ENCODE measurements at places on chromosomes 2 and 18.

DNA sequence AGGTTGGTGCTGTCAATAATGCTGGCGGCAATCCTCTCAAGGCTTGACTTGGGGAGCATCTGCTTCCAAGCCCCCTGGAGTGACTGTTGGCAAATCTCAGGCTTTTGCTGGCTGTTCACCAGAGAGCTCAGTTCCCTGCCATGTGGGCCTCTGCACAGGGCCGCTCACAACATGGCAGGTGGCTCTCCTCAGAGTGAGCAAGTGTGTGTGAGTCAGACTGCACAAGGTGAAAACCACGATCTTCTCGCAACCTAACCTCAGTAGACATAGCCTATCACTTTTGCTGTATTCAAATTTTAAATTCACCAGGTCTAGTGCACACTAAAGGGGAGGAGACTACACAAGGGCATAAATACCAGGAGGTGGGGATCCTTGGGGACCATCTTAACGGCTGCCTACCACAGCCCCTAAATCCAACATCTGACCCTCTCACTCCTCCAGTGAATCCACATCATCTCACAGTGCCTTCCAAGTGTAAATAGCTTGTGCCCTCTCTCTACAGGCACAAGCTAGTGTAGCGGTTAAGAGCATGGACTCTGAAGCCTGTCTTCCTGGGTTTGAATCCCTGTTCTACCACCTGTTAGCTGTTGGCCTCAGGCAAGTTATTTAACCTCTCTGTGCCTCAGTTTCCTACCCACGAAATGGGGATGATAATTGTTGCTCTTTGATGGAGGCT, 187.7 kb upstream of the CXCR4 start:
- DNase-seq: peak; percentile 24

- DNase-seq: no peak
These were observed 152.6 kb upstream of the MYCN start for GRCh38 chr2:15787535-15788454.

- DNase-seq: peak; percentile 57
These were observed 96.4 kb downstream of the RTP5 start for GRCh38 chr2:241965931-241966412.

GRCh38 chr2:69686813-69687212, 43.3 kb upstream of the AAK1 start:
- DNase-seq: no peak

DNA sequence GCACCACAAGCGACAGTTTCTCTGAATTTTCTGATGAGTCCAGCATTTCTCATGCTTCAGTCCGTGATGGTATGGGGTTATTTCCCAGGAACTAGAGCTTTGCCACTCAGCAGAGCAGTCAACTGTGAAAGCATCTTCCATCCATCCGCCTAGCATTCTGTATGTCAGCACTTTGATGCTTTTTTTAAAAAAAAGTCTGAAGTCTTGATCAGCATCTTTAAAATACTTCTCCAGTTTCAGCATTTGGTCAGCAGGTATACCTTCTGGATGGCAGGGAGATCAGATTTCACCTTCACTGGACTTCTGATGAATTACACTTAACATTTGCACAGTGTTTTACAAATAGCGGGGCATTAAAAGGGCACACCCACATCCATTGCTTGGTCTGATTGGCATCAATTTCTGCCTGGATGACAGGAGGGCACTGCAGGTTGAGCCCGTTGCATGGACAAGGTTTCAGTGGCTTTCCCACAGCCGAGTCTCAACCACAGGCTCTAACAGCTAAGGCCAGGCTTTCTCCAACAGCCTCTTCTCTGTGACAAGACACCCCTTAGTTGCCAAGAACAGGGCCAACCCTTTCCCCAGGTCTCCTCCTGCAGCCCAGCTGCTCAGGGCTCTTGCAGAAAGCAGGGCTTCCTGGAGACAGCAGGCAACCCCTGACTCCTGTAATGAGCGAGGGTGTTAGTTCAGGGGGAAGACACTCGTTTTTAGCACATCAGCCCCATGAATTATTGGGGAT, 54.0 kb downstream of the EMILIN2 start:
- DNase-seq: no peak

- no peak for DNase-seq
These were observed at the start of gene EPB41L3 for GRCh38 chr18:5543773-5544389. Gene EPB41L3, minus strand, starts transcription at chr18:5543997. Its CDS starts 54,814 bp downstream, at chr18:5489183.

- DNase-seq: no peak
These were observed 302.8 kb downstream of the PTGR3 start for GRCh38 chr18:74906184-74906583.

DNA sequence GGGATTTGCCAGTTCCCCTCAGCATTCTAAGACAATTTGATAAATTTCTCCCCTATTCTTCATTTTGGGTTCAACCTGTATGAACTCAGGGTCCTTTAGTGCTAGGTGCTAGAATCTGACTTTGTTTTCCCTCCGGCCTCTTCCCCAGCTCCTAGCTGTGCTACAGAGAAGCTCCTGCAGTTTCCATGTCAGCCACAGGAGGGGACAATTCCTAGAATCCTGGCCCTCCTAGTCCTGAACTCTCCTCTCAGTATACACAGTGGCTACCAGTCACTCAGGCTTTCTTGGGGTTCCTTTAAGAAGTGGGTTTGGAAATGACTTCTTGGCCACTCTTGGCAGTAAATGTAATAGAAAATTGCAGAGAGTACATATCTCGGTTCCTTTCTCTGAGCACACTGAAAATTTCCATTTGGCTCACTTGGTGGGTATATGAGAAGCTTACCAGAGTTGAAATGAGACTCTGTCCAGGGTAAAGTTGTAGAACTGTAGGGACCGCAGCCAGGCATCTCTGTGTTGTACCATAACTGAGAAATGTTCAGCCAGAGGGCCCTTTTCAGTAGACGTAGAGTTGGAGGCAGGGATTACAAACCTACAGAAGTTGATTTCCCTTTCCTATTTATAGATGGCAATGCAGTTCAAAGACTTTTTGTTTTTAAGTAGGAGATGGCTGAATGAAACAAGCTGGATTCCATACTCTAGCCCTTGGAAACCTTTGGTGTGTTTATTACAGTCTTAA, 5.0 kb upstream of the CHST10 start:
- no peak for DNase-seq

GRCh38 chr2:190781604-190782198, 98.9 kb upstream of the GLS start:
- peak; percentile 25 for DNase-seq

GRCh38 chr2:231810905-231811304, 24.7 kb downstream of the COPS7B start:
- no peak for DNase-seq

- DNase-seq: no peak
These were observed 70.3 kb downstream of the HAUS1 start for GRCh38 chr18:46174342-46175041.

- no peak for DNase-seq
These were observed 98.6 kb downstream of the MSH2 start for GRCh38 chr2:47501374-47502200.

DNA sequence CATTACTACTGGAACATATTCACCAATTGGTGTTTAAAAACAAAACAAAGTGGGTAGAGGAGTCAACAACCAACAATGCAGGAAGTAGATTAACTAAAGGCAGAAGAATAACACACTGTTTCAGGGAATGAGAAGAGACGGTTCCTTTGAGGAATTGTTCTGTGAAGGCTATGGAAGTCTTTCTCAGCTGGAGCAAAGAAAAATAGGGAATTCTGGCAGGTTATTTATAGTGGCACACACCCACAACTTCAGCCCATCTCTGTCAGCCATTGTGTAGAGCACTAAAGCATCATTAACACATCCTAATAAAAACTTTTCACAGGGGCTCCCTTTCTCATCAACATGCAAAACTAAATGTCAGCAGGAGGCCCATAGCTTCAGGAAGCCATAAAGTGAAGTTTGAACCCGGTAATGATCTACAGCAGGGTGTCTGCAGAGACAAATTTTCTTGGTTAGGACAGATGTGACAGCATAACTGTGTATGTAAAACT, 113.6 kb downstream of the CDH2 start:
- DNase-seq: no peak

GRCh38 chr2:72026819-72027425, 120.7 kb downstream of the CYP26B1 start:
- no peak for DNase-seq

- DNase-seq: no peak
These were observed 10.3 kb downstream of the PPM1B start for GRCh38 chr2:44178950-44179349.

DNA sequence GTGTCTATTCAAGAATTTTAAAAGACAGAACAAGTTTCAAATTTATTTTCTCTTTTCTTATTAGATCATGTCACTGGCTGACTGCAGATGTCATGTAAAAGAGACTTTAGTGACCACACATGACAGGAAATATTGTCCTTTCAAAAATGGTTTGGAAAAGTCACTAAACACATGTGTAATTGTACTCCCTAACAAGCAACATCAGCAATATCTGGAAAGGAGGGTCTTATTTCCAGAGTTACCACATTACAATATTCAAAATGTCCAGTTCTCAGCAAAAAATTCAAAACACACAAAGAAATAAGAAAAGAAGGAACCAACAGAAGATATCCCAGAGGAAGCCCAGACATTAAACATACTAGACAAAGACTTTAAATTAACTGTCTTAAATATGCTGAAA, 197.1 kb downstream of the EN1 start:
- DNase-seq: no peak

GRCh38 chr2:79191816-79192215, 32.3 kb upstream of the REG3A start:
- DNase-seq: no peak

- DNase-seq: no peak
These were observed 18.2 kb downstream of the IFIH1 start for GRCh38 chr2:162300266-162300665.

DNA sequence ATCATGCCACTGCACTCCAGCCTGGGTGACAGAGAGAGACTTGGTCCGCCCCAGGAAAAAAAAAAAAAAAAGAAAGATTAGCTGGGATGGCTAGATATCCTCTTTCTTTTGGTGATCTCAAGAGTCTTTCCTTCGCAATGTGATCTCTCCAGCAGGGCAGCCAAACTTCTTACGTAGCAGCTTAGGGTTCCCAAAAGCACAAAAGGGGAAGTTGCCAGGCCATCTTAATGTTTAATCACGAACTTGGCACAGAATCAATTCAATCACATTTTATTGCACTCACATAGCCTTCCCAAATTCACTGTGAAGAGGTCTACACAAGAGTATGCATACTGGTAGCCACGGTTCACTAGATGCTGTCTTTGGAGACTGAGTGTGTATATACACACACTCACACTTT, 53.1 kb downstream of the VIL1 start:
- no peak for DNase-seq

GRCh38 chr2:218396688-218397462, 2.8 kb upstream of the CTDSP1 start:
- no peak for DNase-seq

DNA sequence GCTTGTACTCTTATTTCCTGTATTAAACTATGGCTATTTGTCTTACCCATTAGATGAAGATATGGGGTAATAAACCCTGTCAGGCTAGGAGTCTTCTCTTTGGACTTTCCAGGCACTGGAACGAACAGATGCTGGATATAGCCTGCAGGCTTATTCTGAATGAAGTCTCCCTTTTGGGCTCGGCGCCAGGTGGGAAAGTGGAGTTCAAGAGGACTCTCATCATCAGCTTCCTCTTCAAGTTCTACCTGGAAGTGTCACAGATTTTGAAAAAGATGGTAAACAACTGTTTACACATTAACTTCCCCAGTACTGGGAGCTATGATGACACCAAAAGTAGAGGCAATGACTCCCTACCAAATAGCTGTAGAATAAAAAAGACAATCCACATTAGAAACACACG, 27.9 kb downstream of the AOX1 start:
- DNase-seq: no peak

- no peak for DNase-seq
These were observed 50.4 kb downstream of the EML6 start for GRCh38 chr2:54773838-54774237.

DNA sequence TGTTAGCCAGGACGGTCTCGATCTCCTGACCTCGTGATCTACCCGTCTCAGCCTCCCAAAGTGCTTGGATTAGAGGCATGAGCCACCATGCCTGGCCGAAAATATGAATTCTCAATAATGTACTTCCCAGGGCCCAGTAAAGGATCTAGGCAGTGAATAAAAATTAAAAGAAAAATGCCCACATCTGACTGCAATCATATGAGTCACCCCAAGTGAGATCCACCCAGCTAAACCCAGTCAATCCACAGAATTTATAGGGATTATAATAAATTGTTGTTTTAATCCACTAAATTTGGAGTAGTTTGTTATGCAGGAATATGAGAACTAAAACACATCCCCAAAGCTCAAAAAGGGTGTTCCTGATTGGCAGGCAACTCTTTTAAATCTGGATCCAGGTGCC, 93.5 kb upstream of the STK39 start:
- DNase-seq: no peak

All from stimulated activated CD8-positive, alpha-beta memory T cell treated with anti-CD3 and anti-CD28 coated beads, Interleukin-12 subunit alpha, Interleukin-12 subunit beta, amount 100 ng/mL, for 1 hour (primary cell).